ENCODE measurements at places on chromosomes 1 and 21. TPM values are rescaled to one million over a fixed set of nuclear protein-coding genes. Genes with fewer than 3 reads are reported as not detected.

- no peak for DNase-seq
Observed at GRCh38 chr1:44819196-44819607, 10.9 kb downstream of the BTBD19 start.

DNA sequence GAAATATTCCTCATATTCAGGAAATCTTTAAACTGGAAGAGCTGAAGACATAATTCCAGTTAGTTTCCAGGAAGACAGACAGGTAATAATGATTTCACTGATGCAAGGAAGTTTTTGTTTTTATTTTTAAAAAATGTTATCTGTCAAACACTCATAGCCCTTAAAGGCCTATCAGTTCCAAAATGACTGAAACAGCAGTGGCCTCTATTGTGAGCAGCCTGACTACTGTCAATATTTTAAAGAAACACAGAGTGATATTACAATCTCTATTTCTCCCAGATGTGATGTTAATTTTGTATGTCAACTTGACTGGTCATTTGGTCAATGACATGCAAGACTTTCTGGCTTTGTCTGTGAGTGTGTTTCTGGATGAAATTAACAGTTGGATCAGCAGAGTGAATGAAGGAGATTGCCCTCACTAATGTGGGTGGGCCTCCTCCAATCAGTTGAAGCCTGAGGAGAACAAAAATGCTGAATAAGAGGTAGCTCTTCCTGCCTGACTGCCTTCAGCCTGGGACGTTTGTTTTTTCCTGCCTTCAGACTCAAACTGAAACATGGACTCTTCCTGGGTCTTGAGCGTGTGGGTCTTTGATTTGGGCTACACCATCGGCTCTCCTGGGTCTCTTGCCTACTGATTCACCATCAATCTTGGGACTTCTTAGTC, 31.3 kb upstream of the SLC30A10 start:
- DNase-seq, result no peak

- DNase-seq, result no peak
Observed at GRCh38 chr1:7378346-7379130, 392.6 kb upstream of the VAMP3 start.

The SELE gene
- total RNA-seq, result not detected

DNA sequence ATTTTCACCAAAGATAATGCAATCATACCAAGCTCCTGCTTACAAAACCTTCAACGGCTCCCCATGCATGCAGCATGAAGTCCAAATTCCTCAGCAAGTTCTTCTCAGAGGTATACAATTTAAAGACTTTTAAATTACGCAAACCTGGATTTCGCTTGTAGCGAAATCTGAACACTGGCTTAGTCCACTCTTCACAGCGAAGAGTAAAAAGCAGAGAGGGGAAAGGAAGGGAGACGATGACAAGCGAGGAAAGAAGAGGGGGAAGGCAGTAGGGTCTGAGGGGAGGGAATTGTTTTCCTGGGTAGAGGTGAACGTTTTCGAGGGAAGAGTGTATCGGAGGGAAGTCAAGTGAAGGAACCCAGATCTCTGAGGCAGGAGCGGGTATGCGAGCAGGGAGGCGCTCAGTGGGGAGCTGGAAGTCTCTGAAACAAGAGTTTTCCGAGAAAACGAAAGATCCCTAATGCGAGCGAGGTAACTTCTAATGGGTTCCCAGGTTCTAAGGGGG, 790 bp downstream of the TESK2 start:
- DNase-seq, result peak; percentile 11

DNA sequence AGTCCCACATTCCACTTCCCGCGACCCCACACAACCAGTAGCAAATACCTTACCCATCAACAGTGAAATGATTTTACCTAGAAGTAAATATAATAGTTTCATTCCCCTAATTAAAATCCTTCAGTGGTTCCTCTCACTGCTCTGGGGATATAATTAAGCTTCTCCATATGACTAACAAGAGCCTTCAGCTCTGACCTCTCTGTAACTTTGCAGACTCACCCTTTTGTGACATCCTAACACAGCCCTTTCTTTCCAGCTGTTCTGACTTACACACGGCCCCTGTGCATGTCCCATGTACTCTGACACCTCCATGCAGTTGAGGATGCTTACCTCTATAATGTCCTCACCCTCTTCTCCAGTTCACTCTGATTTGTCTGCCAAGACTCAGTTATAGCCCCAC, 137.3 kb upstream of the SPAG17 start:
- DNase-seq, result no peak

The LCE1D gene
- not detected for total RNA-seq

GRCh38 chr1:83845437-83846071, 153.4 kb downstream of the TTLL7 start:
- no peak for DNase-seq

GRCh38 chr1:155016231-155016831, 13.7 kb downstream of the ZBTB7B start:
- no peak for DNase-seq

DNA sequence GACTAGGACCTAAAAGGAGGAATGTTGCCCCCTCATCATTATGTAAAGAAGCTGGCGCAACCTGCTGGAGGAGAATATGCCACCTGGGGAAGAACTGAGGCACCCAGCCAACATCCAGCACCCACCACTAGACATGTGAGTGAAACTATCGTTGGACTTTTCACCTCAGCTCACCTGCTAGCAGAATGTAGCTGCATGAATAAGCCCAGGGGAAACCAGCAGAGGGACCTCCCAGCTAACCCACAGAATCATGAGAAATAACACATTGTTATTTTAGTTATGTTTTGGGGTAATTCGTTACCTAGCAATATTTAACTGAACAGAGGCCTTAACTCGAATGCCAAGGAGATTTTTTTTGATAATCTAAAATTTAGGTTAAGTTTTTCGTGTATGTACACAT, 542.5 kb upstream of the DAB1 start:
- no peak for DNase-seq

- DNase-seq, result peak; percentile 10
Observed at GRCh38 chr1:10001016-10001665, 4.1 kb downstream of the RBP7 start.

The CNTN2 gene
- 0.07 TPM for total RNA-seq

DNA sequence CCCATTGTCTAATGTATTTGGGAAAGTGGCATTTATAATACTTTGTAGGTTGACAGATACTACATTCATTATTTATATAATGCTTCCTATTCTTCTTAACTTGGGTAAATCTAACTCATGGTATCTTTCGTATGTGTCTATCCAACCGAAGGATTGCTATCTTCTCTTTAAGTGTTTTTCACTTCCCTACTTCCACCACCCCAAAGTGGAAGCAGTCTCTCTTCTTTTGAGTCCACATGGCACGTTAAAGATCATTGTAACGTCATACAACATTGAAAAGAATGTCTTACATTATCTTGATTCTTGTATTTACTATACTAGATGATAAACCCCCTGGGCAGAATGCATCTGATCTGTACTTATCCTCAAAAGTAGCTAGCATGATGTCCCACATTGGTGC, 21.2 kb downstream of the ATP1A1 start:
- no peak for DNase-seq

- no peak for DNase-seq
Observed at GRCh38 chr1:246591504-246591903, 25.2 kb downstream of the CNST start.

- peak; percentile 26 for DNase-seq
Observed at GRCh38 chr1:44557778-44558177, 116.5 kb downstream of the TMEM53 start.

The PPM1J gene
- 5.2 TPM for total RNA-seq

The LTN1 gene
- 31.1 TPM for total RNA-seq

The SPATA17 gene
- 1.6 TPM for total RNA-seq

DNA sequence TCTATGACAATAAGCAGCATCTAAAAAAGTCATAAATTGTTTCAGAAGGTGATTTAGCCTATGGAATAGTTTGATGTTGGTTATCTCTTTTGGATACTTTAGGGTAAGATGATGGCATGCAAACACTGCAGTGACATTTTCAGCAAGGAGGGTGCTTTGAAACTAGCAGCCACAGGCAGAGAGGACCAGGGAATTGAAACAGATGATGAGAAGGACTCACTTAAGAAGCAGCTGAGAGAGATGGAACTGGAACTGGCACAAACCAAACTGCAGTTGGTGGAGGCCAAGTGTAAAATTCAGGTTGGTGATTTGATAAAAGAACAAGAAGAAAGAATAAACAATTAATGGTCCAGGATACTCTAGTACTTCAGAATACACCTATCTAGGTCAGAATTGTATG, 11.2 kb upstream of the CACYBP start:
- no peak for DNase-seq

GRCh38 chr1:35935442-35936388, 4.8 kb downstream of the AGO3 start:
- peak; percentile 66 for DNase-seq

The SH2D1B gene
- not detected for total RNA-seq
